ENCODE measurements at places on chromosomes 16 and 17.

GRCh38 chr17:78670850-78671725 lies 93.9 kb upstream of the DNAH17 start:
- no peak for DNase-seq

GRCh38 chr17:66928949-66929348 lies 35.6 kb upstream of the CACNG4 start:
- DNase-seq, result no peak

GRCh38 chr17:13688716-13689115 lies 87.0 kb upstream of the HS3ST3A1 start:
- no peak for DNase-seq

- DNase-seq, result no peak
These were observed 22.9 kb downstream of the ACSF3 start for GRCh38 chr16:89116341-89117226.

- DNase-seq, result peak; percentile 56
These were observed 64.4 kb downstream of the KSR1 start for GRCh38 chr17:27520491-27521185.

DNA sequence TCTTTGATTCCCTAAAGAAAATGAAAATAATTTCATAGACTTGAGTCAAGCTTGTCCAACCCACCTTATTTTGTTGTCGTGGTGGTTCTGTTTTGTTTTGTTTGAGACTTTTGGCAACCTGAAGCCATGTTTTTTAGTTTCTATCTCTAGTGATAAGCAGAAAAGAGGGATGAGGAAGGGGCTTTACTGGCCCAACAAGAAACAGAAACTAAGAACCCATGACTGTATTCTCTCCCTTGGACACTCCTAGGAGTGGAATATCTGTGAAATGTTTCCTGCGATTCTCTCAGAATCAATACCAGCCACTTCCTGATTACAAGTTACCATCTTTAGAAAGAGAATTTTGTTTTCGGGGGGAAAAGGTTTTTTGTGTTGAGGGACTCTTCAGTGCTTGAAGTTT lies 207.5 kb downstream of the PRKCA start:
- no peak for DNase-seq

DNA sequence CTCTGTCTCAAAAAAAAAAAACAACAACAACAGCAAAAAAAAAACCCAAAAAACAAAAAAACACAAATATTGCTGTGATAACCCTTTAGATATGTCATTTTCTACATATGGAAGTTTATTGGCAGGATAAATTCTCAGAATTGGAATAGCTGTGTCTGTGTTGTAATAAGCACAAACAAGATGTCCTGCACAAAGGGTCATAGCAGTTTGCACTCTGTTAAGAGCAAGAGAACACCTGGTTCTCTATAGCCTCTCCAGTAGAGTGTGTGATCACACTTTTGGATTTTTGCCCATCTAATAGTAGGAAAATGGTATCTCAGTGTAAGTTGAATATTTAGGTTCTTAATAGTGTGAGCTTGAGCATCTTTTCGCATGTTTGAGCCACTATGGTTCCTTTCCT lies 60.4 kb downstream of the USP43 start:
- DNase-seq, result no peak

DNA sequence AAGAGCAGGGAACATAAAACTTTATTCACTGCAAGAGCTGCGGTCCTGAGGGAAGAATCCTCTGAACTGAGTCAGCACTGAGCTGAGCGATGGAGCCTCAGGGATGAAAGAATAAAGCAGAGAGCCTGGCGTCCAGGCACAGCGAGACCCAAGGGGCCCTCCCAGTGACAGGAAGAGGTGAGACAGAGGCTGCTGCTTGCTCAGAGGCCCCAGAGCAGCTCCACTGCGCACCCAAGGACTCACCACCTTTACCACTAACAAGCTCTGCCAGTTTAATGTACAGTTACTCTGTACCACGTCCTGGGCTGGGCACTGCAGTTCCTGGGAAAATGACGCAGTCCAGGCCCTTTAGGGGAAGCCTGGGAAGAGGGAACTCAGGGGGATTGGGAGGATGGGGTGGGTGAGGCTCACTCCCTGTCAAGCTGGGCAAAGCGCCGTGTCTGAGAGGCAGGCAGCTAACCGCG lies 5.6 kb downstream of the GFAP start:
- no peak for DNase-seq

GRCh38 chr17:80005360-80006338 lies 30.0 kb downstream of the TBC1D16 start:
- DNase-seq, result no peak

GRCh38 chr16:2970563-2970962 lies 1.4 kb downstream of the PAQR4 start:
- DNase-seq, result no peak

DNA sequence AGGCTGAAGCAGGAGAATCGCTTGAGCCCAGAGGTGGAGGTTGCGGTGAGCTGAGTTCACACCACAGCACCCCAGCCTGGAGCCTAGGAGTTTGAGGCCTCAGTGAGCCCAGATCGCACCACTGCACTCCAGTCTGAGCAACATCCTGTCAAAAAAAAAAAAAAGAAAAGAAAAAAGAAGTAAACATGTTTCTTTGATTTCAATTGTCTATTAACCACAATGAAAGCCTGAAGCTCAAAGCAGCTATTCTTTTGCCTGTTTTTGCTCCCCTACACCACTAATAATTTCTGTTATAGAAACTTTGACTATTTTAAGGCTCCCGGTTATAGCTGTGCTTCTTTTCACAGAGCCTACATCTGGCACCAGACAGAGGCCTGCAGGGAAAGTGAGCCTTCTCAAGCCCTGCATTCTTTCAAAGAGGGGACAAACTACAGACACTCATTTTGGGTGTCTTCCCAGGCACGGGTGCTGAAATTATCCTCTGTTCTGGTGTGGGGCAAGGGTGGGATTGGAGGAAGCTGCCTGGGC lies 14.2 kb upstream of the SLC52A1 start:
- no peak for DNase-seq

GRCh38 chr17:5686074-5686635 lies 101.8 kb upstream of the NLRP1 start:
- DNase-seq, result no peak

DNA sequence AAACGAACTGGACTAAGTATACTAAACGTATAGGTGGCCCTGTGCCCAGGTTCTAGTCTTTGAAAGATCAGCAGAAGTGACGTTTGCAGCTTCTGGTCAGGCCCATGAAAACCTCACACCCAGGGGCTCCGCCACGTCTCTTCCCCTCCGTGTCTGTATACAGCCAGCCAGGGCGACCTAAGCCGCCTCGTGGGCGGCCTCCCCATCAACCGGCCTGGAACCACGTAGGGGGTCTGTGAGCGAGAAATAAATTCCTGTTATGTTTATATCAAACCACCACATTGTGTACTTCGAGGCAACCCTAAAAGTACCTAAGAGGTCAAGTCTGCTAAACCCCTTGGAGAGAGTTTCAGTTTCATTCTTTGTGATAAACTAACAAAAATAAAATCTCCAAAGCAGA lies 6.8 kb downstream of the TK1 start:
- DNase-seq, result no peak

GRCh38 chr16:23539984-23540816 lies 16.9 kb downstream of the EARS2 start:
- no peak for DNase-seq

GRCh38 chr16:20074099-20074991 lies 655 bp upstream of the GPR139 start:
- no peak for DNase-seq

DNA sequence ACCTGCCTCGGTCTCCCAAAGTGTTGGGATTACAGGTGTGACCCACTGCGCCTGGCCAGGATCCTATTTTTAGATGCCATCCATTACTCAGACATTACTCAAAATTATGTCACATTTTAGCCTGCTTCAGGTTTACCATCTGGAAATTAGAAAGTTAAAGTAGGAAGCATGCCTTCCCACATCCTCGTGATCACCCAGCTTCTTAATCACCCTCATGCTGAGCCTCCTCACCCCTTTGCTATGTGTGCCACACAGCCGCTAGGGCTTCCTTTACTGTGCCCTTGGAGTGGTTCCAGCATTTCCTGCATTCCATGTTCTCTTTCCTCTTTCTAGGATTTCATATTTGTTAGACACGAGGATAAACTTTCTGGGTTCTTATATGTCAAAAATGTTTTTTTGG lies 9.3 kb downstream of the ADORA2B start:
- no peak for DNase-seq

DNA sequence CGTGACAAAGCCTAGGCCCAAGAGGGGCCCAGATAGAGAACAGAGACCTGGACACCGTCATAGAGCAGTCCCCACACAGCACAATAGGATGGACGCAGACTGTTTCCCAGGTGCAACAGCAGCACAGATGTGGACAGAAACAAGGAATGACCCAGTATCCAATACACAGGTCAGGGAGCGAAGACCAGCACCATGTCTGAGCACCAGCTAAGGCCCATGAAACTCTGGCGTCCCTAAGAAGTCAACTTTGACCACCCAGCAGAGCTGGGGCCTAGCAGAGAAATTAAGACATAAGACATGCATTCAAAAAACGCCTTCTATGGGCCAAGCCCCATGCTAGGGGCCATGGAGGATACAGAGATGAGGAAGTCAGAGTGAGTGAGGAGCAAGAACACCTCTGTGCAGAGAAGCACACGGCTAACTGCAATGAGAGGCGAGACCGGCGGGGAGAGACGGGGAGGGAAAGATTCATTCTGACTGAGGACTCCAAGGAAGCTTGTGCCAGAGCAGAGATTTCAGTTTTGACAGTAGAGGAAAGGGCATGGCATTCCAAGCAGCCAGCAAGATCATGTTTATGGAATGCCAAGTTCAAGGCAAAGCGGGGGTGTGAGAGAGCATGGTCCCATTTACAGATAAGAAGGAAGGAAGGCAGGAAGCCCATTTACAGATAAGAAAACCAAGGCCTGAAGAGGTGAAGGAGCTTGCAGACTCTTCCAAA lies 50.8 kb downstream of the PITPNM3 start:
- DNase-seq, result no peak

DNA sequence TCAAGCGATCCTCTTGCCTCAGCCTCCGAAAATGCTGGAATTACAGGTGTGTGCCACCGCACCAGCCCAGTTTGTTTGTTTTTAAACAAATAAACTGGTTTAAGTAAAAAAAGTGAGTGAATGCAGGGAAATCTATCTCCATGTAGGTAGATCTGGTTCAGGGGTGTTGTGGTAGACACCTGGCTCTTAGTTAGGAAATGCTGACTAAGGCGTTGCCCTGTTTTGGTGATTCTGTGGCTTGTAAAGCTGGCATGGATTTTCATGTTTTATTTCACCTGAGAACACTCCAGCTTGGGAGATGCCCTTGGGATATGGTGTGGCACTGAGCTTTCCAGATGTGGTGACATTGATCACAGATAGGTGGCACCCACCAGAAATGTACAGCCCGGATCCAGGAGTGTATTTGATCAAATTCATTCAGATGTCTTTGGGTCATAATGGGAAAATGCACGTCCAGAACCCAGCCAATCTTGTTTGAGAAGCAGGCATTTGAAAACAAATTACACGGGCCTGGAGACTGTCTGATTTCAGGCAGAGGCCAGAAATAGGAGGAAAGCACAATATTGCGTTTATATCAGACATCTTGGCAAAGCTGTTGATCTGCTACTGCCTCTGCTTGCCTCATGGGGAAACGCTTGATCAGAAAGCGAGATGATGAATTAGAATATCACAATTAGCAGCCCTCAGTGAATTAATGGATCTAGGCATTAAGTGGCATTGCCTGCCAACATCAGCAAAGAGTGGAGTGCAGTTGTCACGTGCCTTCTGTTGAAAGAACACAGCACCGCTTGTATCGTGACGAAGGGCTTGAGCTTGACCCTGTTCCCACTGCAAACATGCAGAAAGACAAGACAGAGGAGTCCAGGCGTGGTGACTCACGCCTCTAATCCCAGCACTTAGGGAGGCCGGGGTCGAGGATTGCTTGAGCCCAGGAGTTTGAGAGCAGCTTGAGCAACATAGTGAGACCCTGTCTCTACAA lies 7.3 kb upstream of the IL34 start:
- no peak for DNase-seq

- no peak for DNase-seq
These were observed 312.1 kb downstream of the SOX9 start for GRCh38 chr17:72432881-72433280.

DNA sequence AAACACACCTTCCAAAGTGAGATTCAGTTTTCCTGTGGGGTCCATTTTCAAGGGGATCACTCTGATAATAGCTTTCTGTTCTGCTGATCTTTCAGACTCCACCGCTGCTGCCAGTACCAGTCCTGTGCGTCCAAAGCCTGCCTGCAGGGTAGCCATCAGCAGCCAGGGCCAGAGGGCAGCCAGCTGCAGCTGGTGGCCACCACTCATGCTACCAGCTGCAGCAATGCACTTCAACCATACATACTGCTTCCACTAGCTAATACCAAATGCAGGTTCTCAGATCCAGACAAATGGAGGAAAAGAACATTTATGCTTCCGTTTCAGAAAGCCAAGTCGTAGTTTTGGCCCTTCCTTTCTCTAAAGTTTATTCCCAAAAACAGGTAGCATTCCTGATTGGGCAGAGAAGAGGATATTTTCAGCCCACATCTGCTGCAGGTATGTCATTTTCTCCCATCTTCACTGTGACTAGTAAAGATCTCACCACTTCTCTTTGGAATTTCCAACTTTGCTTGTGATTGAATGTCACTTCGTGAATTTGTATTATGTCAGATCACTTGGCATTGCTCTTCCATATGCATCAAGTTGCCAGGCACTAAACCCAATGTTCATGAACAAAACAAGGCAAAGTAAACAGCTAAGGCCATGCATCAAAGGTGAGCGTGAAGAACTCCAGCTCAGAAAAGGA lies 1.8 kb downstream of the RNF43 start:
- DNase-seq, result no peak

DNA sequence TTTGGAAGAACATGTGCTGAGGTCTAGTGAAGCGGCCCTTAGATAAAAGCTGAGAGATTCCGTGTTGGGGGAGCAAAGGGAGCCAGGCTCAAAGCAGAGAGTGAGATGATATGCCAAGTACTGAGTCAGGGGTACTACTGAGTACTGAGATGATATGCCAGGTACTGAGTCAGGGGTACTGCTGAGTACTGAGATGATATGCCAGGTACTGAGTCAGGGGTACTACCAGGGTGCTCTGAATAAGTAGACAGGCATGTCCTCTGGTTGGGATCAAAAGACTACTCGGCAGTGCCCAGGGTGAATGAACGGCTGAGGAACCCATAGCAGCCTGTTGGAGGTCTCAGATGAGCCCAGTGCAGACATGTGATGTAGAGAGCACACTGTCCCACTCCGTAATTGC lies 239.0 kb downstream of the SOX9 start:
- DNase-seq, result no peak

- DNase-seq, result no peak
These were observed 10.7 kb downstream of the CACNG1 start for GRCh38 chr17:67055041-67055443.

- DNase-seq, result no peak
These were observed 37.9 kb downstream of the IRF8 start for GRCh38 chr16:85936816-85937215.

GRCh38 chr16:58518980-58519368 lies 3.7 kb downstream of the SETD6 start:
- DNase-seq, result no peak

DNA sequence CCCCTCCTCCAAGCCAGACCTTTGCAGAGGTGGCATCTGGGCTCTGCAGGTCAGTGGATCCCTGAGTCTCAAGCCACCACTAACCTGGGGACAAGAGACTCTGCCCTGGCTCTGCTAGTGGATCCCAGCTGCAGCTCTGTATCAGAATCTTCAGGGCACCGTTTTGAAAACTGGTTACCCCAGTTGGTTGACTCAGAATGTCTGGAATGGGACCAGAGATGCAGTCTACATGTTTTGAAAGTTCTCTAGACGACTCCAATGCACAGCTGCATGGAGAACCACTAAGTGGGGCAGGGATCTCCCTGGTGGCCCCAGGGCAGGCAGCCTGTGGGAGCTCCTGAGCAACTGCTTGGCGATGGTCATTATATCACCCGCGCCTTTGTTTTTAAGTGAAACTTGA lies 34.1 kb upstream of the ADORA2B start:
- no peak for DNase-seq
